ENCODE measurements at places on chromosomes 2 and 18. TPM values are rescaled to one million over a fixed set of nuclear protein-coding genes. Genes with fewer than 3 reads are reported as not detected.

The SLC9A4 gene
- not detected for total RNA-seq

The SLC5A7 gene
- total RNA-seq, result 0.04 TPM

The CYRIA gene
- total RNA-seq, result 1.0 TPM

The MC5R gene
- not detected for total RNA-seq

The C2orf72 gene
- 2.4 TPM for total RNA-seq

DNA sequence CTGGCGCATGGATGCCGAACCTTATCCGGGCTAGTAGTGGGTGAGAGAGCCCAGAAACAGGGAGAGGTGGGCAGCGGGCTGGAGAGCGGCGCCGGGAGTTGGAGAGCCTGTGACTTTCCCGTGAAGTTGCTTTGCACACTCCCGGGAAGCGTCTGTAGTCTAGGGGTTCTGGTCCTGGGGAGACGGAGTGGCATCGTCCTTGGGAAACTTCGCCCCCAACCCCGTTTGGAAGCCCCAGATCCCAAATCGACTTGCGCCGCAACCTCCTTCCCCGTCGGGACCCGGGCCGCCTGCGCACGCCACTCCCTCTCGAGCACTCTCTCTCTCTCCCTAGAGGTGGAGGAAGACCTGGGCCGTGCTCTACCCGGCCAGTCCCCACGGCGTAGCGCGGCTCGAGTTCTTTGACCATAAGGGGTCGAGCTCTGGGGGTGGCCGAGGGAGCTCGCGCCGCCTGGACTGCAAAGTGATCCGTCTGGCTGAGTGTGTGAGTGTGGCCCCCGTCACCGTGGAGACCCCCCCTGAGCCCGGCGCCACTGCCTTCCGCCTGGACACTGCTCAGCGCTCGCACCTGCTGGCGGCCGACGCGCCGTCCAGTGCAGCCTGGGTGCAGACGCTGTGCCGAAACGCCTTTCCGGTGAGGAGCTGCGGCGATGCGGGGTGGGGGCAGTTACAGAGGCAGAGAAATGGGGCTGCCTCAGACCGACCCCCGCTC, 456 bp downstream of the DOK1 start:
- peak; percentile 79 for DNase-seq

GRCh38 chr18:70195014-70195614, 10.4 kb downstream of the RTTN start:
- no peak for DNase-seq

DNA sequence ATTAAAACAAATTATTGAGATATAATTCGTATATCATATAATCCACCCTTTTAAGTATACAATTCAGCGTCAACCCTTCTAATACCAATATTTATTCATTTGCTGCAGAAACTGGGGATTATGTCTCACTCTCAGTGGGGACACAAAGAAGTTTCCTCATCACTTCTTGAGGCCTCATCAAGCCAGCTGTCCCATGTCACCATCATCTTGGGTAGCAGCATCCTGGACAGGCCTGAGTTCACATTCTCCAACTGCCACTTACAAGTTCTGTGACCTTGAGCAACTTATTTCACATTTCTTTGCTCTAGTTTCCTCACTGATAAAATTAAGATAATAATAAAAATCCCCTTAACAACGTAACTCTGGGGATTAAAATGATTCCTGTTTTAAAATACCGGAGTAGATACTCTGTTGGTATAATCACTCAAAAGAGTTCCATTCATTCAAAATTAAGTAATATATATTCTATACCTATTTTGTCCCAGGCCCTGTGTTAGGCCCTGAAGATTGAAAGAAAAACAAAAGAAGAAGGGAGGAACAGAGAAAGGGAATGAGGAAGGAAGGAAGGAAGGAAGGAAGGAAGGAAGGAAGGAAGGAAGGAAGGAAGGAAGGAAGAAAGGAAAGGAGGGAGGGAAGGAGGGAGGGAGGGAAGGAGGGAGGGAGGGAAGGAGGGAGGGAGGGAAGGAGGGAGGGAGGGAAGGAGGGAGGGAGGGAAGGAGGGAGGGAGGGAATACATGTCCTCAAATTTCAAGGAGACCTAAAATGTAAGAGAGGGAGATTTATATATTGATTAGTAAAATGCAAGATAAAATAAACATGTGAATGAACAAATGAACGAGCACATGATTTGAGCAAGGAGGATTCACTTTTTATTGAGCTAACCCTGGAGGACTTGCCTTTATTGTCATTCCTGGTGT, 42.4 kb downstream of the NCKAP5 start:
- no peak for DNase-seq

GRCh38 chr2:108586116-108586515, 51.8 kb downstream of the LIMS1 start:
- DNase-seq, result no peak

DNA sequence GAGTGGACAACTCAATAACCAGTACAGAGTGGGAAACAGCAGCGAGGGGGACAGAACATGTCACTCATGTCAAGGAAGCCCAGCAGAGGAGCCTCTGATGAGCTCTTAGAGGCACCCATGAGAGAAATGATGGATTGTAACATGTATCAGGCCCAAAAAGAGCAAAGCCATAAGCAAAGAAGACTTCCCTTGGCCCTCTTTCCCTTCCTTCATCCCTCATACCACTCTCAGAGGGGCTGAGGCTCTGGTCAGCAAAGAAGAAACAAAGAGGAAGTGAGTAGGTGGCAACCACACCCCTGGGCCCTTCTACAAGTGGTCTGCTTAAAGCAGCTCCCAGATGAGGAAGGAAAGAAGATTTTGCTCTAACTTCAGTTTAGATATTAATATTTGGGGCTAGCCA, 112.8 kb downstream of the CDC42EP3 start:
- DNase-seq, result no peak

DNA sequence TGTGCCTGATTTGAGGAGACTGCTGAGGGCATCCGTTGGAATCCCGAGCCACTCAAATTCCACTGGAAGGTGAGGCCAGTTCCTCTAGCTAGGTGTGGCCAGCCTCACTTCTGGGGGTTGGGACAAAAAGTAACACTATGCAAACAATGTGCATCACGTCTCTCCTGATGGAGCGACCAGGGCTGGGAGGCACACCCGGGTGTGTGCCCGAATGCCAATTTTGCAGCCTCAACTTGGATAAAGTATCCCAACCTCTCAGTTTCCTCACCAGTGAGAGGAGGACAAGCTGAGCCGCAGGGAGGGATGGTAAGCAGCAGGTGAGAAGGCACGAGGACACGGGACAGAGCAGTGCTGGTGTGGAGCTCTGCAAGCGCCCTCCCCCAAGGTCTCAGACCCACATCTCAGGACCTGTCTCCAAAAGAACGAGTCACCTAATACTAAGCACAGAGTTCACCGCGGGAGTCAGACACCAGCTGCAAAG, 218.3 kb downstream of the HAUS1 start:
- peak; percentile 22 for DNase-seq

GRCh38 chr2:213792045-213792444, 507.8 kb downstream of the SPAG16 start:
- DNase-seq, result no peak

Data from neural progenitor cell (in vitro differentiated cells).